CD4-positive, alpha-beta T cell treated with Interleukin-12 subunit alpha and Interleukin-12 subunit beta, for 1 hour (primary cell): ENCODE measurements at places on chromosomes 2 and 18.

GRCh38 chr2:105538840-105539239 is 140.0 kb upstream of the FHL2 start:
- DNase-seq = no peak

GRCh38 chr2:28406-28975 is 17.8 kb downstream of the FAM110C start:
- DNase-seq = no peak

GRCh38 chr2:17416884-17417391 is 101.3 kb downstream of the RAD51AP2 start:
- no peak for DNase-seq

GRCh38 chr2:199404841-199405240 is 52.9 kb downstream of the SATB2 start:
- no peak for DNase-seq

GRCh38 chr18:24588440-24588839 is 128.0 kb downstream of the HRH4 start:
- no peak for DNase-seq

DNA sequence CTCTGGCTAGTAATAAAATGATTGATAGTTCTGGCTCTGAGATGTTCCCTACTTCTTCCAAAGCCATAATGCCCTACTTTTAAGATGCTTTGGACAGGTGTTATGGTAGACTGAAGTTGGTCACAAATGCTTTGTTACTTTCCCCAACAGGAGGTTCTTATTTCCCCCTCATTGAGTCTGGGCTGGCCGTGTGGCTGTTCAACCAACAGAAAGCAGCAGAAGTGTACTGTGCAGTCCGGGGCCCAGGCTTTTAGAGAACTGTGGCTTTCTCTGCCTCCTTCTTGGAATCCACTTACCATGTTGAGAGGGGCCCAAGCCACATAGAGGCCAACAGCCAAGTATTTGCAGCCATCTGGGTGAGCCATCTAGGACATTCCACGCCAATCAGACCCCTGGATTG is 94.2 kb downstream of the KCTD1 start:
- no peak for DNase-seq

- DNase-seq = no peak
Observed at GRCh38 chr2:83342860-83343329, 1116.2 kb downstream of the SUCLG1 start.

DNA sequence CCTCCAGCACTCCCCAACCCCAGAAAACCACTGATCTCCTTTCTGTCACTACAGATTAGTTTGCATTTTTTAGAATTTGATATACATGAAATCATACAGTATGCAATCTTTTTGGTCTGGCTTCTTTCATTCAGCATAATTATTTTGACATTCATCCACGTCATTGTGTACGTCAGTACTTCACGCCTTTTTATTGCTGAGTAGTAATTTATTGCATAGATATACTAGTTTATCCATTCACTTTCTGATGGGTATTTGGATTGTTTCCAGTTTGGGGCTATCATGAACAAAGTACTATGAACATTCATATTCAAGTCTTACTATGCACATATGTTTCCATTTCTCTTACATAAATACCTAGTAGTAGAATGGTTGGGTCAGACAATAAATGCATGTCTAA is 20.1 kb upstream of the CHN1 start:
- no peak for DNase-seq

DNA sequence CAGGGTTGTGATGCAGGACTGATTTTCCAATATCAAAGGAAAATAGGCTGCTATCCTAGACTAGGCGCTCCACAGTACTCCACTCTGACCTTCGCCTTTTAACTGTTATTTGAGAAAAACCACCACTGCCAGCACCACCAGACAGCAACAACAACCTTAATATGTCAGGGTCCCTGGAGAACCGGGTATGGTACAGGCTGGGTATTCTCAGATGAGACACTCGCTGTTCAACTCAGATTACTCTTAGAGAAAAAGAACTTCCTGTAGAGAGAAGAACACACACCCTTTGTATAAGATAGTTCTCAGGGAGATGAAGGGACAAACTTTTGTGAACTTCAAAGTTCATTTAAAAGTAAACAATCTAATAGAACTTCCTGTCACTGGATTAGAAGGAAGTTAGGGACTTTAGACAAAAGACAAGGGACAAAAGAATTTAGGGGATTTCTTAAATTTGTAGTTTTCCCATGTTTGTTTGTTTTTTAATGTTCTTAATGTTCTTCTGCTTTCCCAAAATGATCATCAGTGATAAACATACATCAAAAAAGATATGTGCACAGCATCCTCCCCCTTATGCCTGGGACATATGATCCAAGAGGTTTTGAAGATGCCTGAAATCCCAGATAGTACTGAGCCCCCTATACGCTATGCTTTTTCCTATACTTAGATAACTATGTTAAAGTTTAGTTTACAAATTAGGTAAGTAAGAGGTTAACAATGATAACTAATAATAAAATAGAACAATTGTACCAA is 41.3 kb upstream of the PPP1R1C start:
- DNase-seq = no peak

DNA sequence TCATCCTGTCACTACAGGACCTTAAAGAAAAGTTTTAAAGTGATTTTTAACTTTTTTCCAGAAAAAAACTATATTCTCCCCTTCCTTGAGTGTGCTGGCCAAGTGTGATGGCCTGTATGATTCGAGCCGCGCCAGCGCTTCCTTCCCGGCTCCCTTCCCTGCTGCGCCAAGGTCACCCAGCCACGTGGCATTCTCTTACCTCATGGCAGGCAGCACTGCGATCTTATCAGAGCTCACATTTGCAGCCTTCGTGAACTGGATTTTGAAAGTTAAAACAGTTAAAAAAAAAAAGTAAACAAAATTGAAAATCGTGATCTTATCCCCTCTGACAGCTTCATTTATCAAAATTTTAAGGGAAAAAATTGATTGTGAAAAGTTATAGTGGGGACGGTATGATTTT is 279.8 kb downstream of the PTGR3 start:
- DNase-seq = no peak

GRCh38 chr2:18425210-18425703 is 135.2 kb downstream of the RDH14 start:
- no peak for DNase-seq

DNA sequence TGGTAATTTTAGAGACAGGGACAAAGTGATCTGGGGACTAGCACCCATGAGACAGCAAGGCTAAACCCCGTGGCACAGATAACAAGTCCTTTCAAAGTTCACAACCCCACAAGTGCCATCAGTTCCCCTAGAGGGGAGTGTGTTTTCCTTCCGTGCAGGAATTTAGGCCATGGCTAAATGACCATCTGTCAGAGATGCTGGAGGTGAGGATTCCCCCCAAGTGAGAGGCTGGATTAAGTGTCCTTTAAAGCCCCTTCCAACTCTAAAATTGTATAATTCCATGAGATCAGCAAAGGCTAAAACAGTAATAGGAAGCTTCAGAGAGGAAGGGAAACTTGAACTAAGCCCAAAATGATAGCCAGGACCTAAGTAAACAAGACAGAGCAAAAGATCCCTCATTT is 8.7 kb downstream of the FEZ2 start:
- DNase-seq = no peak

DNA sequence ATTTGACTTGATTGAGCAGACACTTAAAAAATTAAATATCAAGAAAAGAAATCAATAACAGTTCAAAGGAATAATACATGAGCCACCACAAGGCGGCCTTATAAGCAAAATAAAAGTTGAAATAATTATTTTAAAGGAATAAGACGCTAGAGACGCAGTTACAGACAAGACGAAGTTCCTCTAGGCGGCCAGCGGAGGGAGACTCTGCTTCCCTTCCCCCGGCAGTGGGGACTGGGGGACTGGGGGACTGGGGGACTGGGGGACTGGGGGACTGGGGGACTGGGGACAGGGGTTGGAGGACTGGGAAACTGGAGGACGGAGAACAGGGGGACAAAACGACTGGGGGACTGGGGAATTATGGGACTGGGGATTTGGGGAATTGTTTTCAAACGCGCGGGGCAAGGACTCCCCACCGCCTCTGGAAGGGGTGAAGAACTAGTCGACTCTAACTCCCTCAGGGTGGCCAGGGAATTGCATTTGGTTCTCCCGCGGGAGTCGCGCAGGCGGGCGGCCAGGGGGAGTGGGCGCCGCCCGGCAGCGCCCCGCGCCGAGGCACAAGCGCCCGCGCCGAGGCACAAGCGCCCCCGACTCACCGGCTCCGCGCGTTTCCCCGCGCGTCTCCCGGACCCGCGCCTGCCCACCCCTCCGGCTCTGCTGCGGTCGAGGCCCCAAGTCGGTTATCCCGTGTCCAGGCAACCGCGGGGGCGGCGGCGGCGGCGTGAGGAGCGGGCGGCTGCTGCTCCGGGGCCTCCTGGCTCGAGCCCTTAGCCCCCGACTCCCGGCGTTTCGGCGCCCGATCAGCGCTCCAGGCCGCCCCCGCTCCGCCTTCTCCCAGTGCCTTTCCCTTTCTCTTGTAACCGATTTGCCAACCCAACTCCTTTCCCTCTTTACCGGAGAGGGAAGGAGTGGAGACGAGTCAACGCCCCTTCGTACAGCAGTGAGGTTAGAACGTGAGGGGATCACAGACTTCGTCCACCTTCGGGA is at the start of gene CCDC178:
CCDC178 (minus strand) TSS at position 662 of the 984 bp plus-strand sequence. CDS start 28,633 bp downstream, outside the sequence.
- no peak for DNase-seq

DNA sequence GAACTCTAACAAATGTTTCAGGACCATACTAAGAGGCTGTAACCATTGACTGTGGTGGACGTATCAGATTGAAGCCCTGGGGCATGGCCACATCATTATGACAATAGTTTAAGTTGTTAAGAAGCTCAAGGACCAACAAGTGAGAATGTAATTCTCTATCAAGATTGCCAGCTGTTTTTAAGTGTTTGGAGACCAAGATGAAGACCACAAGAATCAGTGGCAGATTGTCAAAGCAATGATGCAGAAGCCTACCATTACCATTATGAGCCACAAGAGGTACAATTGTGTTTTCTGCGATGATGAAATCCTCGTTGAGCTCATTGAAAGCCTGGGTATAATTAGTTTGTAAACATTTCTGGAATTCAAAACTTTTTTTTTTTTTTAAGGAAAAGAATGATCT is 261.1 kb upstream of the ZEB2 start:
- DNase-seq = no peak

DNA sequence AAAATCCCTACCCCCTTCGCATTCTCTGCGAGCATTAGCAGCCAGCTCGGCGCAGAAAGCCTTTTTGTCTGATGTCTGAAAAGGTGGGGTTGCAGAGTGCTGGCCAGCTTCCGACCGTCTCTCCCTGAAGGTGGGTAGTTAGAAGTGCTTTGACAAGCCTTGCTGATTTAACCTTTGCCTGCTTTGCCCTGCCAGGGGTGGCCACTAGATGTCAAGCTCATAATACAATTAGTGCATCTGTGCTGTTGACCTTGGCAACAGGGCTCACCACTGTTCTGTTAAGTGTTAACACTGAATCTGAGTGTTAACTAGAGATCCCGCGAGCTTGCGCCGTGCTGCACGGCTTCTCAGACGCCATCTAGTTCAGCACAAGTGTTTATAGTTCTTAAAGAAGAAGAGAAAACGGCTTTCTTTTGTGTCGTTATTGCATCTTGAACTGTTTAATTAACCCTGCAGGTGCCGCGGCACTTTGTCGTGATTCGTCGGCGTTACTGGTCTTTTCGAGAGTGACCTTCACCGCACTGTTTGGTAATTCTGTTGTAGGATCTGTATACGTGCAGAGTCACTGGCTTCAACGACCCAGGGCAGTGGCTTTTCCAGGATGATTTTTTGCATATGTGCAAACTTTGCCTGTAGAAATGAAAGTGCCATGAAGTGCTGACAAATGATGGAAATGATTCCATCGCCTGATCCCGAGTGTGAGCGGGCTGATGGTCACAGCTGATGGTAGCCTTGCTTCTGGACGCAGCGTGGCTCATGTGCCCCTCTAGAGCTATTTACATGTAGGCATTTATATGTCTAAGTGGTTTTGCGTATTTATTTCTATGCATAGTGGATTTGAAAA is 5.5 kb downstream of the SALL3 start:
- DNase-seq = peak; percentile 12

DNA sequence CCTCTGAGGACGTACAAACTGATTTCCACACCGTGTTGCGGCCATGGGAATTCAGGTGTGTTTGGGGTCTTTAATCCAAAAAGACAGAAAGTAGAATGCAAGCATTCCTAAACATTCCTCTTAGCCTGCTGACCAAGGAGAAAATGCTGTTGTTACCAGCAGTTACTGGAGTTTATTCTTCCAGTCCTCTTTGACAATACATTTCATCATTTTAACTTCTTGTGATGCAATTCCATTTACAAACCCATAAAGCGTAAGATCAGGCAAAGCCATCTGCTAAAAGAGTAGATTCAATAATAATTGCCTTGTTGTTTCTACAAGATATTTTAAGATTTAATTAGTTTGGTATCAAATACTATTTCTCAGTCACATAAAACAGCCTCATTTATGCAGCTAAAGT is 32.7 kb downstream of the SPIRE1 start:
- DNase-seq = no peak
